Motor neuron (in vitro differentiated cells): ENCODE measurements at places on chromosomes 1 and 21.

- no peak for ATAC-seq
These were observed 22.1 kb upstream of the IFNAR2 start for GRCh38 chr21:33207449-33208149.

DNA sequence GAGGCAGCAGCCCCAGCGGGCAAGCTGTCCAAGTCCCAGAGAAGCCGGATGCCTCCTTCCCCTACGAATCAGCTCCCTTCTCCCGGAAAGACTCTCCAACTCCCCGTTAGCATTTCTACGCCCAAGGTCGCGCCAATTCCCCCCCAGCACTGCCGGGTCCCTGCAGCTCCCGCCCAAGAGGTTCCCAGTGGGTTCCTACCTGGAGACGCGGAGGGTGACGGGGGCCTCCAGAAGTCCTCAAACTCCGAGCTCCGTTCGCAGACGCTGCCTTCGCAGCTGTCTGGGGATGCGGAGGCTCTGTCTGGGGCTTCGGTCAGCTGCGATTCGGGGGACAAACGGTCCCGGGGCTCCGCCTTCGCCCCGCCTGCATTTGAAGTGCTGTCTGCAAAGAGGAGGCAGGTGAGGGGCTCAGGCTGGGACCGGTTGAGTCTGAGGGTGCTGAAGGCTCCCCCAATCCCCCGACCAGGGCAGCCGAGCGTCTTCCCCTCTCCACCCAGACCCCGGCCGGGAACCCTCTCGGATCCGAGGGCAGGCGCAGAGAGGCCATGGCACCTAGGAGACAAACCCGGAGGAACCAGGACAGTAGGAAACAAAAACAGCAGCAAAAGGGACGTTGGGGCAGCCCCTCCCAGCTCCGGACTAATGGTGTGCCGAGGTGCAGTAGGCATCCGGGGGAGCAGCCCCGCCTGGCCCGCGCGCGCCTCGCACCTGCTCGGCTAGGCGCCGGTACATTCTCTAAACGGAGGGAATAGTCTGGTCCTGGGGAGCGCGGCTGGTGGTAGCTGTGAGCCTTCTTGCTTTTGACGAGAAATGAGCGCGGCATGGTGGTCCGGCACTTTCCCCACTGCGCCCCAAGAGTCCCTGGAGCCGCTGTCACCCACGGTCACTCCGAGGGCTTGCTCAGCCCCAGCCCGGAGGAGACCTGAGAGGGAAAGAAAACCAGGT is 3.8 kb downstream of the GFI1 start:
- no peak for ATAC-seq

GRCh38 chr1:10671622-10672342 is 124.7 kb downstream of the CASZ1 start:
- ATAC-seq: no peak

- no peak for ATAC-seq
These were observed 52.1 kb upstream of the ADARB1 start for GRCh38 chr21:45022348-45022675.

GRCh38 chr1:232383455-232384123 is 246.3 kb downstream of the SIPA1L2 start:
- ATAC-seq: no peak

- no peak for ATAC-seq
These were observed 89.7 kb downstream of the PSMG1 start for GRCh38 chr21:39093526-39093925.

GRCh38 chr1:15723631-15724246 is 12.3 kb upstream of the SLC25A34 start:
- peak; percentile 65 for ATAC-seq

DNA sequence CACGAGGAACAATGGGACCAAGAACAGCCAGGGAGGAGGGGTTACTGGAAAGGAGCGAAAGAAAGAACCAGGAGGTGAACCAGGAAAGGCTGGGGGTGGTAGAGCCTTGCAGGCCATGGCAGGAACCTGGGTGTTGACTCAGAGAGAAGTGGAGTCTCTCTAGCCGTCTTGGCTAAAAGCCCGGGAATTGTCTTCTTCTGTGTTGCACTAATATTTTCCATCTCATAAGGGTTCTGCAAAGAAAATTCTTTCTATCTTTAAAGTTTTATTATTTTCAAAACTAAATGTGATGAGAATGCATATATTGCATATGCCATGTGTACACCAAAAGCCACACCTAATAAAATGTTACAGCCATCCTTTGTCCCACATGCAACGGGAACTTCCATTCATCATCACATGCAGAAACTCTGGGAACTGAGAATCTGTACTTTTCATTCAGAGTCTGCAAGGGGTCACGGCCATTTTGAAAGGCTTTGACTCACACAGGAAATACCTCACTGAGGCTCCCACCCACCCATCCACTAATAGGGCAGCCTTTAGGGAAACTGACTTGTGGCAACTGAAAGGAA is 38.0 kb downstream of the ERG start:
- ATAC-seq: no peak

DNA sequence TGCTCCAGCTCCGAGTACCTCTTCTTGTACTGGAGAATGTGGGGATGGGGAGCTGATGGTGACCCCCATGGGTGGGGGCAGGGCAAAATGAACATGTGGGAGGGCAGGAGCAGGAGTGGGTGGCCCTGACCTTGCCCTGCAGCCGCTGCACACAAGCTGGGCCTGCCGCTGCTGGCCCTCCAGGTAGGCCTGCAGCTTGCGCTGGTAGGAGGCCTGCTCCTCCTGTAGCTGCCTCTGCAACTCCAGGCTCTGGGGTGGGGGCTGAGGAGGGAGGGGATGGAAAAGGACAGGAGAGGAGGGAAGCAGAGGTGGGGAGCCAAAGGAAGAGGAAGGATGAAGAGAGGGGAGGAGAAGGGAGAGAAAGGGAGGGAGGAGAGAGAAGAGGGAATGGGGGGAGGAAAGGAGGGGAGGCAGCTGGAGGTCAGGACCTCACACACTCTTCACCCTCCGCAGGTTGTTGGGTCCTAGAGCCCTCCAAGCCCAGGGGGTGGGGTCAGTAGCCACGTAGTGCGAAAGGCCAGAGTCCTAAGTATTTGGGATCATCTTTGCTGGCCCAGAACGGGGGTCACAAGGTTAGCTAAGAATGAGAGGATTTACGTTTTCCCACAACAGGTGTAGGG is 22.9 kb downstream of the RNU1-1 start:
- no peak for ATAC-seq

GRCh38 chr1:8255712-8256111 is 62.2 kb upstream of the SLC45A1 start:
- ATAC-seq: no peak

- no peak for ATAC-seq
These were observed 50.7 kb upstream of the VWA5B1 start for GRCh38 chr1:20240012-20240411.

GRCh38 chr1:36922071-36922470 is 112.2 kb downstream of the GRIK3 start:
- ATAC-seq: no peak

DNA sequence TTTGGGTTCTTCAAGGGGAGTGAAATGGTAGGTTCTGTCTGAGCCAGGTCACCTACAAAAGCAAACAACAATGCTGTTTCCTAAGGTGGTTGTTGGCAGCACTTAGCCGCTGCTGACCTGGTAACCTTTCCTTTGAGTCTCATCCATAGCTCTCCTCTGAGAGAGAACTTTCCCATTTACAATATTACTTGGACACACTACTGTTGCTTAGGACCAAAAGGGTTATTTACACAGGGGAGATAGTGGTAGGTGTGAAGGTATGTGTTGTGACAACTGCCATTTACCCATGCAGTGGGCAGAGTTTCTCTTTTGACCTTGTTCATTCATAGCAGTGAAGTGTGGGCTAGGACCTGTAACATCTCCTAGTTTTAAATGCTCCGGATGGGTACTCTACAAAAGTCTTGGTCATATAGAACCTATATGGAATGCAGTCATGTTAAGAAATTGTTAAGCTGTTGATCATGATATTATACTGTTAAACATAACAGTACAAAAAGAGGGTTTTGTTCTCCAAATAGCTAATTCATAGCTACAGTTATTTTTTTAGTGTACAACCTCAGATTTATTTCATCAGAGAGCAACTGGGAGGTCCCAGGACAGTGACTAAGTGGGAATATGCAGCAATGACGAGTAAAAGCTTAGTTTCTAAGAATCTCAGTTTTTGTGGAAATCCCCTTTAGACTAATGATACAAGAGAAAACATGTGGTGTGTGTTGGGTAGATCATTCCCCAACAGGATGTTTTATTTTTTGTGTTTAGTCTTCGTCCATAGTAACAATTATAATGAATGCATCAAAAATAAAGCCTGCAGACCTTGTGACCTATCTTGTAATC is 219.7 kb downstream of the NFIA start:
- no peak for ATAC-seq

DNA sequence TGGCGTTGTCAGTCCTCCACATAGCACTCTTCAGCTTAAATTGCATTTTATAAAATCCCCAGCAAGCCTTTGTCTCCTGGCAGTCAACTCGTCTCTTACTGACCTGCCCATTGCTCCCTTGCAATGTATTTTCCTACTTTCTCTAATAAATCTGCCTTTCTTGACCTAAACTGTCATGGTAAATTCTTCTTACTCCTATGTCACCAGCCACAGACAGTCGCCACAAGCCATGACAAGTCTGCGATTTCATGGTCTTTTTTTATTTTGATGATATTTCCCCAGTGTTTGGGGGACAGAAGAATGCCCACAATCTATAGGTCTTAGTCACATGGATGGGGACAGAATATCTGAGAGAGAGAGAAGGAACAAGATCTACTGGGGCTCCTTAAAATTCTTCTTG is 8.4 kb downstream of the IFNAR2 start:
- ATAC-seq: no peak

- ATAC-seq: no peak
These were observed 361.5 kb downstream of the HHAT start for GRCh38 chr1:210690236-210690635.

- peak; percentile 87 for ATAC-seq
These were observed 98.0 kb upstream of the C1orf105 start for GRCh38 chr1:172322219-172323061.

- ATAC-seq: no peak
These were observed 45.5 kb downstream of the MRPL37 start for GRCh38 chr1:54245501-54245900.

DNA sequence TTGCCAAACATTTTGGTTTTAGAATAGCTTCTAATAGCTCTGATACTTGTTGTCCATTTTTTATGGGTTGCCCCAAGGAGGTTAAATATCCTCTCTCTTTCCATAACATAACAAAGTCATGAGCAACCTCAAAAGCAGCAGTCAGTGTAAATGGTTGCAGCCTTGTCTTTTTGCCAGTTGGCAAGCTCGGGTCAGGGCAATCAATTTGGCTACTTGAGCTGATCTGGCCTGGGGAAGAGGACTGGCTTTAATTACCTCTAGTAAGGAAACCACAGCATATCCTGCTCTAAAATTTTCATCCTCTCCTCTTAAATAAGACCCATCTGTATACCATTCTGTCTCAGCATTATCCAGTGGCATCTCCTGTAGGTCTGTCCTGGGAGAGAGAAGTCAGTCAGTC is 21.2 kb upstream of the FMO4 start:
- no peak for ATAC-seq

GRCh38 chr21:14121719-14122118 is 89.0 kb downstream of the LIPI start:
- no peak for ATAC-seq

- no peak for ATAC-seq
These were observed 6.3 kb downstream of the APOBEC4 start for GRCh38 chr1:183646776-183647175.

- no peak for ATAC-seq
These were observed 1.2 kb upstream of the UBAP2L start for GRCh38 chr1:154219541-154219940.

- ATAC-seq: no peak
These were observed 15.1 kb downstream of the ATP1A1 start for GRCh38 chr1:116388122-116388521.

DNA sequence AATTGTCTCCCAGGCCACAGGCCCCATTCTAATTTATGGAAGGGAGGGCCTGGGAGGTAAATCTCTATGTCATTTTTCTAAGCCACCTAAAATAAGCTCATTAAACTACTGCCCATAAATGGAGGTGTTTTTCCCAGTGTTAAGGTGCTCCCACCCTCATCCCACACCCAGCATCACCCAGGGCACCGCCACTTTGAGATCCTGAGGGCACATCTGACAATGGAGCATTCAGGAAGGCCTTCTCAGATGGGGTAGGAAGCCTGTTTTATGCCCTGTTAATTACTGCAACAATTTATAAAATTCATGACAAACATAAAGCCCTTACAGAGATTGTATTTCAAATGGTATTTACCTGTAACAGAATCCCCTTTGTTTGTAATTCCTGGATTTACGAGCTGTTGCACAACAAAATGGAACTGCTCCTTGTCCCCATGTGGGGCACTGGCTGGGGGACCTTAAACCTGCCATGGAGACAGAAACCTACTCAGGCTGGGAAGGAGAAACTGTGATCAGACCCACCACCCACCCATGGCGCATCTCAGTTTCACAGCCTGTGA is 319.5 kb upstream of the USP24 start:
- no peak for ATAC-seq

GRCh38 chr1:27536767-27537166 is 46.8 kb upstream of the WASF2 start:
- peak; percentile 90 for ATAC-seq

- ATAC-seq: peak; percentile 41
These were observed 46.9 kb downstream of the ARHGEF10L start for GRCh38 chr1:17586172-17586964.

- no peak for ATAC-seq
These were observed 48.0 kb downstream of the MARK1 start for GRCh38 chr1:220575718-220576497.

GRCh38 chr1:219350172-219350931 is 176.7 kb downstream of the LYPLAL1 start:
- no peak for ATAC-seq

DNA sequence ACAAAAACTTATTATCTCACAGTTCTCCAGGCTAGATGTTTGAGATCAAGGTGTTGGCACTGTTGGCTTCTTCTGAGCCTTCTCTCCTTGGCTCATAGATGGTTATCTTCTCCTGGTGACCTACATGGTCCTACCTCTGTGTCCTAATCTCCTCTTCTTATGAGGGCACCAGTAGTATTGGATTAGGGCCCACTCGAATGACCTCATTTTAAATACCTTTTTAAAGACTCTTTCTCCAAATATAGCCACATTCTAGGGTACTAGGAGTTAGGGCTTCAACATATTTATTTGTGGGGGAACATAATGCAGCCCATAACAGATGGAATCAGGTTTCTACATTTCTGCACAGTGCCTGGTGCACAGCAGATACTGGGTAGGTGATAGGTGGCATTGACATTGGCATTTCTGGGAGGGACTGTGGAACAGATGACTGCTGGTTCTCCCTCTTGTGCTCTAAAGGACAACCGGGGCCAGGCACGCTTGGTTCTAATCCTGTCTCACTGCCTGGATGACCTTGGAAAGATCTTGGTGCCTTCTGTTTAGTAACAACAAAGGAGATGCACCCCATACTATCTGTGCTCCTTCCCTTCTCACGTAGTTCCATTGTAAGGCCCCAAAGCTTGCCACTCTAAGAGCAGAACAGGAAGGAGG is 140.3 kb downstream of the PLPP3 start:
- ATAC-seq: no peak

DNA sequence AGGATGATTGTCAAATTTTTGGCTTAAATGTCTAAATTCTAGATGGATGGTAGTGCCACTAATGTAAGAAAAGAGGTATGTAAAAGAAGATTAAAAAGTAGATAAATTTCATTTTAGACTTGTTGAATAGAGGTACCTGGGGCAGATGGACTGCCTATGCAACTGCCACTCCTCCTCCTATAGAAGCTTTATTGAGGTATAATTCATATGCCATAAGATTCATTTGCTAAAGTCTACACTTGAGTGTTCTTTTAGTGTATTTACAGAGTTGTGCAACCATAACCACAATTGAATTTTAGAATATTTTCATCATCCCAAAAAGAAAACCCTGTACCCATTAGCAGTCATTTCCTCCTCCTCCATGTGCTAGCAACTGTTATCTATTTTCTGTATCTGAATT is 70.6 kb downstream of the FNBP1L start:
- ATAC-seq: no peak

- no peak for ATAC-seq
These were observed 35.9 kb downstream of the VTCN1 start for GRCh38 chr1:117174851-117175250.
